ENCODE measurements at places on chromosomes 3 and 15.

DNA sequence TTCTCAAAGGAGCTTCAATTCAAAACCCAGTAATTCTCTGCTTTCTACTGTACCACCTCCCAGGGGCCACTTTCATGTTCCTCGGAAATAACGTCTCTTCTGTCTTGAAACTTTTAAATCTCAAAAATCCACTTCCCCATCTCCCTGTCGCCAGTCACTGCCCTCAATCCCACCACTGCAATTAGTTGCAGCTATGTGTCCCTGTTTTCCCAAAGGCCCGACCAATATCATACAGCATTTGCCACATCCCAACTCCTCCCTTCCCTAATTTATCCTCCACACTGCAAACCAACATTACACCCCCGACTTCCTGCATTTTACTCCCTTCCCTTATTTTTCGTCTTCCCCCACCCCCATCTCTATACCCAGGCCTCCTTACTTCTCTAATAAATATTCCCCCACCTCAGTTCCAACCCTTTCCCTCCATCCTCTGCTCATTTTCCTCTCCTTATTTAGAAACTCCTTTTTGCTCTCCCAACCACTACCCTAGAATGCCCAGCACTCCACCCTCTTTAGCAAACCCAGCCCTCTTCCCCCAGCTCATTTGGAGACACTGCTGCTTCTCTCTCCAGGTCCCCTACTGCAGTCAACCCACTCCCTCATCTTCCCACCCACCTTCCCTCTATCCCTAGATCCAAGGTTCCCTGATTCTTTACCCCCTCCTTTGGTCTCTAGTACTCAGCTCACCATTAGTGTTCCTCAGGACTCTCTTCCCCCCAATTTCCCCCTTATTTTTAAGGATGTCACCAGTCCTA, 1.1 kb downstream of the NPTN start:
- DNase-seq: no peak

DNA sequence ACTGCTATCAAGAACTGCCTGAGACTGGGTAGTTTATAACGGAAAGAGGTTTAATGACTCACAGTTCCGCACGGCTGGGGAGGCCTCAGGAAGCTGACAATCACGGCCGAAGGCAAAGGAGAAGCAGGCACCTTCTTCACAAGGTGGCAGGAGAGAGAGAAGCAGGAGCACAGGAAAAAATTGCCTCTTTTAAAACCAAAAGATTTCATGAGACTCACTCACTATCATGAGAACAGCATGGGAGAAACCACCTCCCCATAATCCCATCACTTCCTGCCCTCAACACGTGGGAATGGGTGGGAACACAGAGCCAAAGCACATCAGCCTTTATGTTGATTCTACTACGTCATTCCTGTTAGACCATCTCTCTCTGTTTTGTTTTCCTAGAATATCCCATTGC, 650.9 kb upstream of the SEMA6D start:
- DNase-seq: no peak

GRCh38 chr3:159619341-159619885, 369.2 kb upstream of the IL12A start:
- no peak for DNase-seq

DNA sequence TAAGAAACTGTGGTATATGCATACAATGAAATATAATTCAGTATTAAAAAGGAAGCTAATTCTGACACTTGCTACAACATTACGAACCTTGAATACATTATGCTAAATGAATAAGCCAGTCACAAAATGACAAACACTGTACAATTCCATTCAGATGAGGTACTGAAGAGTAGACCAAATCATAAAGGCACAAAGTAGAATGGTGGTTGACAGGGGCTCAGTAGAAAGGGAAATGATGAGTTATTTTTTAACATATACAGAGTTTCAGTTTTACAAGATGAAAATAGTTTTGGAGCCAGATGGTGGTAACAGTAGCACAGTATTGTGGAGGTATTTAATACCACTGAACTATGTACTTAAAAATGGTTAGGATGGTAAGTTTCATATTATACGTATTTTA, 254.6 kb upstream of the RBMS3 start:
- DNase-seq: no peak

- DNase-seq: no peak
Measured at GRCh38 chr15:22981051-22981840, 1.1 kb upstream of the CYFIP1 start.

- DNase-seq: no peak
Measured at GRCh38 chr3:140974900-140975299, 33.3 kb downstream of the SLC25A36 start.

DNA sequence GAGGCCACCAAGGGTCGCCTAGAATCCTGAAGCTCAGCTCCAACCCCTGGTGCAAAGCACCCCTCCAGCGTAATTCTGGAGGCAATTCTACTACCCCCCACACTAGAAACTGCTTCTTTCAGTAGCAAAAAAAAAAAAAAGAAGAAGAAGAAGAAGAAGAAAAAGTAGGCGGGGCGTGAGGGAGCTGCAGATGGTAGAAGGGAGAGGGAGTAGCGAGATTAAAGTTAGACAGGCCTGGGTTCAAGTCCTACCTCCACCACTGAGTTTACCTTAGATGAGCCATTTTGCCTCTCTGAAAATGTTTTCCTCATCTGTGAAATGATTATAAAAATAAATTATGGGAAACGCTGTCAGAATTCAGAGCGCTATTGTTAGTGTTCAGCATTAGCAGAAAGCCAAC, 913 bp downstream of the FAM174B start:
- no peak for DNase-seq

DNA sequence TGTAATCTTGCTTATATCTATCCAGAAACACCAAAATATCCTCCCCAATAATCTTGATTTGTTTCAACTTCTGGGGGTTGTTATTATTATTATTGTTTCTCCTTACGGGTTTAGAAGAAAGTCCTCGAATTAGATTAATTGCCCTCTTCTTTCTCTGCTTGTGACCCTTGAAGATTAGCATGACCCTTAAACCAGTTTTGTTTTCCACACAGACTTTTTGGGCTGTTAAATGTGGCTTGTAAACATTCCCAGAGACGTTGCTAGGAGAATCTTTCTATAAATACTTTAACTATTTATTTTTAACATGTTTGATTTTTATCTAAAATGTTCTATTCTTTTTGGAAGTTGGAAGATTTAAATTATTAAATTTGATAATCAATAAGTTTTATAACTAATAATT, 4.3 kb upstream of the SUCNR1 start:
- no peak for DNase-seq

DNA sequence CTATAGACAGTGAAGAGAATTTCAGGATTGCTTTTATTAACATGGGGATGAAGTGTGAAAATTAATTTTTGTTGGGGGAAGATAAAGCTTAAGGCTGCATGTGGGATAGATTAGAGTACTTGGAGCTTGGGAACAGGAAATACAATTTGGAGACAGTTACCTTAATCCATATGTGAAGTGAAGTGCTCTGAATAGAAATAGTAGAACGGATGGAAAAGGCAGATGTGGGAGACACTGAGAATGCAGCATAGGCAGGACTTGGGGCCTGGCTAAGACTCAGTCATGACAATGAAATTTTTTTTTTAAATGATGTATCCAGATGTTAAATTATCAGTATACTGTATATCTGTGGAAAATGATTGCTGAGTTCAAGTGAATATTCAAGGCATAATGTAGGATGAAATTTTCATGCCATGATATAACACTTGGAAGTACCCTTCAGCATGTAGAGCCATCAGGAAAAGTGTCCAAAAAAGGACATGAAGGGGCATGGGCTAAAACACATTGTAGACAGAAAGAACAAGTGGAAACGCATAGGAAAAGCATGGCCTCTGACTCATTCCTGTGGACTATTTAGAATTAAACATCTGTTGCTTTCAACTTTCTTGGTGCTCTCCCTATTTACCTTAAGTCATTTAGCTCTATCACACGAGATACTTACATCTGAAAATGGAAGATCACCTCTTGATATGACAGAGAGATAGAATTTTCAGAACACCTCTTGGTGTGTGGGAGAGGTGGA, 134.8 kb downstream of the RBMS3 start:
- DNase-seq: no peak
